ENCODE measurements at places on chromosomes 7 and 10.

DNA sequence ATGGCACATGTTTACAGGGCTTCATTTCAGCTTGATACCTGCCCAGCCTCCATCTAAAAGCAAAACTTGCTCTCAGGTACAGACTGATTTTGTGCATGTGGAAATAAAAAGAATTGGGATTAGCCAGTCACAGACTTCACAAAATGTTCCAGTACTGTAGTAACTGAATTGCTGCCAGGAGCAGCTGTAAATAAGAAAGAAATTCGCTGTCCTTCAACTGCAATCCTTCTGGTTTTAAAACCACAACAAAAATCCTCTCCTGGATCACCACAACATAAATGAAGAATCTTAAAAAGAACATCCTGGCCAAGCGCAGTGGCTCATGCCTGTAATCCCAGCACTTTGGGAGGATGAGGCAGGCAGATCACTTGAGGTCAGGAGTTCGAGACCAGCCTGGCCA lies 3.9 kb upstream of the MIOS start:
- no peak for DNase-seq

- DNase-seq = no peak
These were observed 88.6 kb downstream of the USP6NL start for GRCh38 chr10:11522821-11523245.

- no peak for DNase-seq
These were observed 122.5 kb upstream of the SAMD8 start for GRCh38 chr10:74988832-74989561.

DNA sequence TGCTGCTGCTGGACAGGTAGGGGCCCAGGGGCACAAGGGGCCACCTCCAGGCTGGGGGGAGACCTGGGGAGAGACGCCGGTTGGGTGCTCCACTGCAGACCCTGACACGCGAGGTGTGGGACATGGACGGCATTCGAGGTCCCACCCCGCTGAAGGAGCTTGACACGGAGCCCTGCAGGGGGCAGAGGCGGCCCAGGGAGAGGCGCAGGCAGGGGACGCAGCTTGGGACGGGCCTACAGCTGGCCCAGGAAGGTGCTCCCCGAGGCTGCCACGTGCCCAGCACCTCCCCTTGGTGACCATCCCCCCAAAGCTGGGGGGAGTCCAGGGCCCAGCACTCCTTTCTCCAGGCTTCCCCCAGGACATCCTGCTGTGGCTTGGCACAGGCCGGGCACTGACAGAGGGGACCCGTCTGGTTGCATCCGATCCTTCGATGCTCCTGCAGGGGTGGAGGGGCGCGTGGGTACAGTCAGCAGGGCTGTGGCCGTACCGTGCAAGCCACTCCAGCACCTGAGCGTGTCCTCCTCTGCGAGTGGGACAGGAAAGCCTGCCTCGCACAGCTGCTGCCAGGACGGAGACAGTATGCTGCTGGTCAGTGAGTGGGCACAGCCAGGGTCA lies 174.4 kb downstream of the ELFN1 start:
- no peak for DNase-seq

DNA sequence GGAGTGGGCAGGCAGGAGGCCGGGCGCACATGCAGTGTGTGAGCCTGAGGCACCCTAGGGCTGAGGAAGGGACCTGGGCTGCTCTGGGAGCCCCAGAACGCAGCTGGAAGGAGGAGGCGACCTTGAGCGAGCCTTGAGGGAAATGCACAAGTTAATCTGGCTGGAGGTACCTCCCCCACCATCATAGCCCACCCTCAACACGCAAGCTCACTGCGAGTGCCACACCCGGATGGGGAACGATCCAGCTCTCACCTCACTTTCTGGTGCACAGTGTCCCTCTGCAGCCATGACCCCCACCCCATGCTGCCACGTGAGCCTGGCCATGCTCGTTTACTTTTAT lies 162.4 kb upstream of the PPP2R2D start:
- no peak for DNase-seq

- no peak for DNase-seq
These were observed 30.7 kb upstream of the TEX47 start for GRCh38 chr7:88826222-88826621.

GRCh38 chr10:93601146-93601773 lies at the start of gene RBP4:
Gene RBP4, minus strand, starts transcription at chr10:93601235. Its CDS starts 207 bp downstream, at chr10:93601028.
- no peak for DNase-seq

GRCh38 chr7:151756076-151756731 lies 120.7 kb downstream of the PRKAG2 start:
- DNase-seq = no peak

GRCh38 chr10:93604146-93604545 lies 3.1 kb upstream of the RBP4 start:
- DNase-seq = no peak

DNA sequence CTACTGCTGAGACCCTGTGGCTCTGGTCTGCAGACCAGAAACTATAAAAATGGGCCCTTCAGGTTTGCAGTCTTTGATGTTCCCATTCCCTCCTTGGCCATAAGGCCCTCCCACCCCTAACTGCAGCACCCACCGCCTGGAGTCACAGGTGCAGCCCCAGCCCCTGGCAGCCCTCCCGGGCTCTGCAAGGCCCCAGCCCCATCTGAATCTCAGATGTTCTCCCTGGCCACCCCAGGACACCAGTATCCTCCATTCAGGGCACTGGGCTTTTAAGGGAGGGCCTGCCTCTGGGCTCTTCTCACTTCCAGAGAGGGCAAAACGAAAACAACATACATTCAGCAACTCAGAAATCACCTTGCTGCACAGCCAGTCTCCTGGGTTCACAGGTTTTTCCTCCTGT lies 107.7 kb upstream of the RET start:
- DNase-seq = no peak

GRCh38 chr10:79431428-79431827 lies 14.0 kb downstream of the ZCCHC24 start:
- no peak for DNase-seq

- DNase-seq = no peak
These were observed 49.9 kb upstream of the RELN start for GRCh38 chr7:104039363-104039762.

GRCh38 chr7:85583131-85583953 lies 396.5 kb upstream of the SEMA3D start:
- DNase-seq = no peak

DNA sequence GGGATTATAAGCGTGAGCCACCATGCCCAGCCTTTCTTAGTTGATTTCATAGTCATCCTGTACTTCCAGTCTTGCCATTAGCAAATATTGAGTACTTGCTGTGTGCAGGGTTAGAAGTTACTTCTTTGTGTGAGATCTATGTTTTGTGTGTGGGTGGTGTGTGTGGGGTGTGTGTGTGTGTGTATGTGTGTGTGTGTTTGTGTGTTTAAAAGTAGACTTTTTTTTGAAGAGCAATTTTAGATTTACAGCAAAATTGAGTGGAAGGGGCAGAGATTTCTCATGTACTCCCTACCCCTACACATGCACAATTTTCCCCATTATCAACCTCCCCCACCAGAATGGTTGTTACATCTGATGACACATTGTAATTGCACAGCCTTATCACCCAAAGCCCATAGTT lies 48.2 kb downstream of the KAT6B start:
- DNase-seq = no peak

DNA sequence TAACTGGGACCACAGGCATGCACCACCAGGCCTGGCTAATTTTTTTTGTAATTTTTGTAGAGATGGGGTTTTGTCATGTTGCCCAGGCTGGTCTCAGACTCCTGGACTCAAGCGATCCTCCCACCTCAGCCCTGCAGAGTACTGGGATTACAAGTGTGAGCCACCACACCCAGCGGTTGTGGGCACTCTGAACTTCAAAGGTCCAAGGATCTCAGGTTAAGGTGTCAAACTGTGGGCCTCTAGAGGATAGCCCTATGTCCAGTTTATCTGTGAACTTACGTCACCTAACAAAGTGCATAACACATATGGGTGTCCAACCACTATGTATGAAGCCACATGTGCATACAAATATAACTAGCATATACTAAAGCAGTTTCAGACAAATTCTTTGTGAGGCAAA lies 3.2 kb upstream of the IL2RA start:
- no peak for DNase-seq

GRCh38 chr10:97539523-97540200 lies 32.9 kb upstream of the ANKRD2 start:
- no peak for DNase-seq

DNA sequence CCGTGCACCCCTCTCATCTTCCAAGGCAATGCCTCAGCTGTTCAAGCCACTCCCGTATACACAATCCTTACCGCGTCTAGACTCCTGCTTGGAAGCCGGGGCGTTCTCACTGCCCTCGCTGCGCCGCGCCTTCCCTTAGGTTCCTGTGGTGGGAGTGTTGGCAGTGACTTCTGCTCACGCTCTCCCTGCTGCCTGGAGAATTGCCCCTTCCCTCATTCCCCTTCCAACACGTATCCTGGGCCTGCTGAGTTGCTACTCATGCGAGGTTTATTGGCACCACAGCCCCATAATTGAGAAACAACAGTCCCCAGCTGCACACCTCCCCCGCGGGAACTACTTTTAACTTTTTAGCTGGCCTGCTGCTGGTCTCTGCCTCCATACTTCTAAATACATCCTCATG lies 31.9 kb downstream of the RBM17 start:
- DNase-seq = no peak

GRCh38 chr10:4033341-4033896 lies 248.4 kb upstream of the KLF6 start:
- DNase-seq = no peak

DNA sequence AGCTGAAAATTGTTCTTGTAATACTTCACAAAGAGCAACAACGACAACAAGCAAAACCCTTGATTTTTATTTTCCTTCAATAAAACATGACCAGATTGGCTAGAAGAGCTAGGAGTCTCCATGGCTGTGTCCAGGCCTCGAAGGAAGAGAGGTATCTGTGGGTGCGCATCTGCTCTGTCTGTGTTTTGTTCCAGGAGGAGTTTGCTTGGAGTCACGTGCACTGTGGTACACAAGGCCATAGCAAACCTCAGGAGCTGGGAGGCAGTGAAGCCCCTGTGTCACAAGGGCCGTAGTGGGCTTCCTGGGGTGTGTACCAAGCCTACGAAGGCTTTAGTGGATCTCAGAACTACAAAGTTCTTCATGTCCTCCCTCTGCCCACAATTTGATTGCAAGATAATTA lies 271.7 kb downstream of the TWIST1 start:
- DNase-seq = no peak

- no peak for DNase-seq
These were observed 17.3 kb downstream of the SCRN1 start for GRCh38 chr7:29972315-29972669.

GRCh38 chr7:44693641-44694313 lies 54.9 kb upstream of the ZMIZ2 start:
- DNase-seq = no peak

GRCh38 chr7:1343551-1343950 lies 110.9 kb downstream of the UNCX start:
- DNase-seq = no peak

- DNase-seq = no peak
These were observed 183.0 kb upstream of the PRSS1 start for GRCh38 chr7:142566271-142566670.

- no peak for DNase-seq
These were observed 107.8 kb downstream of the SRI start for GRCh38 chr7:88111954-88112471.

- no peak for DNase-seq
These were observed 333.6 kb downstream of the LRRTM3 start for GRCh38 chr10:67259319-67259929.

GRCh38 chr7:153023194-153023592 lies 263.6 kb downstream of the ACTR3B start:
- DNase-seq = no peak

- no peak for DNase-seq
These were observed 292.9 kb upstream of the PITRM1 start for GRCh38 chr10:3465406-3465891.

DNA sequence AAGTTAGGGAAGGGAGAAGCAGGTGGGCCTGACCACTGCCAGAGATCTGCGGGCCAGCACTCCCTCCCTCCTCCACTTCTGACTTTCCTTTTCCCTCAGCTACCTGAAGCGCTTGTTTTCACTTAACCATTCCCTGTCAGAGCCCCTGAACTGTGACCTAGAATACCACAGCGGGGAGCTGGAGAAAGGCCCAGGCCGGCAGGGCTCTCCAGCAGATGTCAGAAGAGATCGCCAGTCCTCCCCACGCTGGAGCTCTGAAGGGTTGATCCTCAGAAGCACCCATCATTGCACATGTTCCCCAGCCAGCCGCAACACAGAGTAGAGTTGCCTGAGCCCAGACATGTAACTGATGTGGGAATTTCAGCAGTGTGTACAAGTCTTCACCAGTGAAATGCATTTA lies 44.4 kb upstream of the GAD2 start:
- DNase-seq = no peak

- no peak for DNase-seq
These were observed 14.1 kb upstream of the NRBF2 start for GRCh38 chr10:63119041-63119440.

DNA sequence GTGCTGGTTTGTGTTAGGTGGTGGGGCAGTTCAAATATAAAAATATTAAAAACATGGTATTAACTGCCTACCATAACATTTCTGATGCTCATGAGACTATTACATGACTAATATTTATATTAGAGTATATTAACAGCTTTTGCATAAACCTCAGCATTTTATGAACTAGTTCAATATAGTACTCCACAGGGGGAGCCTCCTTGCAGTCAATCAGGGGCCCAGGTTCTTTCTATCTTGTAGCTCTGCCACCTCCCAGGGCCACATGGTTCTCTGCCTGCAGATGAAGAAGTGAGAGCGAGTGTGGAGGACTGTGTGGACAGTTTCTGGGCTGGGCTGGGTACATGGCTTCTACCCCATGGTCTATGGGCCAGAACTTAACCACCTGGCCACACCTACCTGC lies 159.5 kb downstream of the RPS24 start:
- no peak for DNase-seq

GRCh38 chr7:29208410-29209250 lies 14.1 kb downstream of the CHN2 start:
- no peak for DNase-seq

All from midbrain (tissue), 1 donor.